ENCODE measurements at places on chromosomes 5 and 9. TPM values are rescaled to one million over a fixed set of nuclear protein-coding genes. Genes with fewer than 3 reads are reported as not detected.

GRCh38 chr5:170235876-170236864 is 3.4 kb downstream of the C5orf58 start:
- no peak for DNase-seq

The KCNV2 gene
- not detected for total RNA-seq

- no peak for DNase-seq
Measured at GRCh38 chr5:148414833-148415232, 31.1 kb downstream of the FBXO38 start.

The ALDH1A1 gene
- 4.4 TPM for total RNA-seq

The PDCD1LG2 gene
- 1.9 TPM for total RNA-seq

DNA sequence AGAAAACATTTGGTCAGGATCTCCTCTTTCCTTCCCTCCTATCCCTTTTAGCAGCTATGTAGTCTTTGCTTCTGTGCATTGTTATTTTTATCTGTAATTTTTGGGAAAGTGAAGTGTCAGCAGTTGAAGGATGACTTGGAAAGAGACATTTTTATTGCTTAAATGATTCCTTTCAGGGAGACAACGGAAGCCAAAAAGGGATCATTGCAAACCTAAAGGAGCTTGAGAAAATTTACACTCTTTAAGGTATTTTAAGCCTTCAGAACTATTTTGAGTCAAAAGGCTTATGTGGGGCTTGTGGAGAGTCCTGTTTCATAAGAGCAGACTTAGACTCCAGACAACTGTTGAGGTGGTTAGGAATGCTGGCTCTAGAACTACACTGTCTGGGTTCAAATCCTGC is 281.6 kb downstream of the KIF4B start:
- no peak for DNase-seq

The RNF208 gene
- 0.31 TPM for total RNA-seq

The GARIN3 gene
- total RNA-seq: not detected

The PCDHB14 gene
- 6.2 TPM for total RNA-seq

The ZFP2 gene
- not detected for total RNA-seq

DNA sequence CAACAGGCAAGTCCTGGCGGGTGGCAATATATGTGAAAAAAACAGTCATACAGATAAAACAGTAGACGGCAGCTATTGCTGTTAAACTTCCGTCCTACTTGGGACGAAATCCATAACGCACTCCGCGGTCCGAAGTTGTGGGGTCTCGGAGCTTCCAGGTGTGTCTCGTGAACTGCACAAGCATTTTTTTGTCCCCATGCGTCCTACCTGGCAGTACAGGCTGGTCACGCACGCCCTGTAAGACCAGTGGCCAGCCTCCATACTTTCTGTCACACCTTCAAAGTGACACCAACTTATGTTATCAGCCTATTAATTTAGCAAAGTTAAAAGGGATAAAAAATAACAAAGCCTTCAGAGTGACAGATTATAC is 51.3 kb downstream of the TGFBI start:
- no peak for DNase-seq

The SLC1A1 gene
- 2.5 TPM for total RNA-seq

GRCh38 chr5:116013207-116013785 is 19.0 kb upstream of the ARL14EPL start:
- no peak for DNase-seq

DNA sequence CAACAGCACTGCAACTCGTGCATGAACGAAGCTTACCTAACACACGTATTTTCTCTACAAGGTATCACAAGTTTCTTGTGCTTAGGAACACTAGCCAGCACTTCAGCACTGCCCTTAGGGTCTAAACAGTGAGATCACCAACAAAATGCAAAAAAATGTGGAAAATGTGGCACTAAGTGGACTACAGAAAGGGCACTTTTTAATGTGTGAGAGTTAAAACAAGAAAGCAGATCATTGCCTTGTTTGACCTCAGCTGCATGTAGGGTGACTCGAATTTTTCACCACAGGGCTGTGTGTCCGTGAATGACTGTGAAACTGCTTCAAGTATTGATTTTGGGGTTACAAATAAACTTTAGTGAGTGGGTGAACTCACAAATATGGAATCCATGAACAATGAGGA is 90.5 kb downstream of the MARCHF3 start:
- DNase-seq: no peak

DNA sequence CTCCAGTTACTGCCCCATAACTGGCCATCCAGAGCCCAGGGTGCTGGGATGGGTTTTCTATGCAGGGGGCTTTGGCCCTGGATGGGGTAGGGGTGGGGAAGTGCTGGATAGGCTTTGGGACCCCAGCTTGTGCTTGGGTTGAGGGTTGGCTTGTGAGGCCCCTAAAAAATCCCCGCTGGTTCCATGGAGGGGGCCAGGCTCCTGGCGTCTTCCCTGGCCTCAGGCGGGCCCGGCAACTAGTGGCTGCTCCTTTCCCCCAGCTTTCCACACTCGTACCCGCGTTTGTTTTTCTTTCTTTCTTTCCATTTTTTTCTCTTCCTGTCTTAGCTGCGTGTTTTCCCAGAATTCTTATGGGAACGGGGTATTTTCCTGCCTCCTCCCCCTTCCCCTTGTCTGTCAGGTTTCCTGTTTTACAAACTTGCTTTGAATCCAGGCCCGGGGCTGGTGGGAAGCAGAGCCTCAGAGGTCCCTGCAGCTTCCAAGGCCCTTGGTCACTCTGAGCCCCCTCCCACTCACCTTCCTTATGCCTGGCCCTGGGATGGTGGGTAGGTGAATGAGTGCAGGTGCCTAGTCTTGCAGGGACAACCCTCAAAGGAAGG is 40.2 kb downstream of the RGS3 start:
- no peak for DNase-seq

- peak; percentile 55 for DNase-seq
Measured at GRCh38 chr9:134858051-134858841, 22.4 kb upstream of the FCN2 start.

- DNase-seq: no peak
Measured at GRCh38 chr5:153981905-153982605, 56.7 kb downstream of the FAM114A2 start.

GRCh38 chr9:115615000-115615401 is 497.0 kb upstream of the TNC start:
- no peak for DNase-seq

DNA sequence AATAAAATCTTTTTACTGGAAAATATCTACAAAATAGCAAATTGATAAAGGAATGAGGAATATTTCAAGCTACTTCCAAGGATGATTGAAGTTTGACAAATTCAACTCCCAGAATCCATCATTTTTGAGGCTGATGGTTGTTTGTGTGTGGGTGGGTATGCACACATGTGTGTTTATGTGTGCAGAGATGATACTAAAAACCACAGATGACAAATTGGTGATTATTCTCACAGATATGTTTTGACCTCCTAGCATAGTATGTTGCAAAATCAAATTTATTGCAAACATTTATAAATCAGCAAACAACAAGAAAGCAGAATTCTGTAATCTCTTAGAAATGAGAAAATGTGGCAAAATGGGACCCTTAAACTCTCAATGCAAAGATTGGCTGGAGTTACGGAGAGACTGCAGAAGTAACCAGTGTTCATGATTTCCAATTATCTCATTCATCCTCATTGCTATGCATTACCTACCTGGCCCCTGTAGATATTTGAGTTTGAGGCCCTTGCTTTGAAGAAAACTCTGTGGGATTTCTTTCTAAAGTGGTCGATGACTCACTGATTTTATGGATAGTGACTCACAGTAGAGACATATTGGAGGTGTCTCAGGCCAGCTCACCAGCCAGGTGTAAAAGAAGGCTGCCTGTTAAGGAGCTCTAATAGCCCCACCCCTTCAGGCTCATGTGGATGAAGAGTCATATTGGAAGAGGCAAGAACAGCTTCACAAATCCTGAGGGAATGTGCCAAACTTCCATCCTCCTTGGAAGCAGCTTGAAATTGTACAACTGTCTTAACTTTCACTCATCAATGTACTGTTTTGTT is 44.6 kb upstream of the TMC1 start:
- peak; percentile 77 for DNase-seq

DNA sequence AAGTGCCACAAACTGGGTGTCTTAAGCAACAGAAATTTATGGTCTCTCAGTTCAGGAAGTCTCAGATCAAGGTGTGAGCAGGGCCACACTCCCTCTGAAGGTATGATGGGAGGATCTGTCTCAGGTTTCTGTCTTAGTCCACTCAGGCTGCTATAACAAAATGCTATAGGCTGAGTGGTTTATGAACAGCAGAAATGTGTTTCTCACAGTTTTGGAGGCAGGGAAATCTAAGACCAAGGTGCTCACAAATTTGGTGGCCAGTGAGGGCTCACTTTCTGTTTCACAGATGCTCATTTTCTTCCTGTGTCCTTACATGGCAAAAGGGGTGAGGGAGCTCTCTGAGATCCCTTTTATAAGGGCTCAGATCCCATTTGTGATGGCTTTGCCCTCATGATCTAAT is 281.4 kb downstream of the CWC27 start:
- DNase-seq: no peak

The MARVELD2 gene
- total RNA-seq: 0.08 TPM

GRCh38 chr5:74491586-74491985 is 148.9 kb downstream of the ENC1 start:
- DNase-seq: no peak

- DNase-seq: no peak
Measured at GRCh38 chr5:149408252-149409099, 29.4 kb upstream of the IL17B start.

- DNase-seq: no peak
Measured at GRCh38 chr9:98491231-98491651, 217.5 kb downstream of the GABBR2 start.

DNA sequence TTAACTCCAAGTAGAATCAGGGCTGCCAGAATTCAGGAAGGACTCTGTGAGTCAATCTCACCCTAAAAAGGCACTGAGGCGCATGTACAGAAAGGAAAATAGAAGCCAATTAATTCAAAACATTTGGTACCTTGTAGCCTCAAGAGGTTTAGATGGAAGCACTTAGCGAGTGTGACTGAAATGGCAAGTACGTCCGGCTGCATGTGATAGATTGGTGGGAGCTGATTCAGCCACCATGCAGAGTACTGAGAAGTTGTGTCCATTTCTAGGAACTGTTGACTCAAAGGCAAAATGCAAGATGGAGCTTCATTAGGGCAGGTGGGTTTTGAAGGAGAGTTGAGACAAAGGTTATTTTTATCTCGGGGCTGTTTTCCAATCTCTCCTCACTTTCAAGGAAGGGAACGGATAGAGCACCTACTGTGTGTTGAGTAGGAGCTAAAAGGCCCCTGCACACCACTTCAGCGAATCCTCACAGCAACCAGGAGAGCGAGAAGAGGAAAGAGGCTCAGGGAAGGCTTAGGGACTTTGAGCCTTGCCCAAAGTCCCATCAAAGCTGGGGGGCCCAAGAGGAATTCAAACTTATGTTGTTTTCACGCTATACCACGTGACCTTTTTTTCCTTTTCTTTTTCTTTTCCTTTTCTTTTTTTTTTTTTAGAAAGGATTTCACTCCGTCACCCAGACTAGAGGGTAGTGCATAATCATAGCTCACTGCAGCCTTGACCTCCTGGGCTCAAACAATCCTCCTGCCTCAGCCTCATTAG is 34.6 kb upstream of the CPEB4 start:
- no peak for DNase-seq

DNA sequence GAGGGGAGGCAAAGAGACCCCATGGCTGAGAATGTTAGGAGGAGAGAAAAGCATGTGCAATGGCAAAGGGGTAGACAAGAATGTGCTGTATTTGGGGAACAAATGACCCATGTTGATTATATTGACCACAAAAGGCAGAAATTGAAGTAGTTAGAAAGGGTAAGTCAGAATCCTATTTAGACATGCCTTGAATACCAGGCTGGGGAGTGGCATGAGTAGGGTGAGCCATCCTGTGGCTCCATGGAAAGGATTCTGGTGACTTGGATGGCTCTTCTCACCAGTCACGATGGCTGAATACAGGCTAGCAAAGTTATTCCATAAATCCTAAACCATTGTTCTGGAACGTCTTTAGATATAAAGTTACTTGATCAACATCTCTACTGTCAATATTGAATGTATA is 73.4 kb upstream of the MEF2C start:
- no peak for DNase-seq

DNA sequence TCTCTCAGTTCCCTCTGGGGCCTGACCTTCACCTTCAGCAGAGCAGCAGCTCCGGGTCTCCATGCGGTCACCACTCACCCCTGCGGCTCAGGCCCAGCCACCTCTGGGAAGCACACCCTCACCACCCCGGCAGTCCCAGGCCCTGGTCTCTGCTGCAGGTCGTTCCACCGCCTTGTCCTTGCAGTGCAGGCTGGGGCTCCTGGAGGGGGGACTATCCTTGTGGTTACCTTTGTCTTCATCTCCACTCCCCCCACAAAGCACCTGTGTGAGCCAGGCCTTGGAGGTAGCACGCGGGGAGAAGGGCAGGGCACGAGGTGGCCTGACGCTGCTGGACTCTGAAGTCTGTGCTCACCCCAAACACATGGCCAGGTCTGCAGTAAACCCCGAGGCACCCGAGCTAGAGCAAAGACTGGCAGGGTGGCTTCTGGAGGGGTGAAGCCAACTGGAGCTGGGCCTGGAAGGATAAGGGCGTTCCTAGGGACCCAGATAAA is 33.2 kb upstream of the RXRA start:
- DNase-seq: no peak

DNA sequence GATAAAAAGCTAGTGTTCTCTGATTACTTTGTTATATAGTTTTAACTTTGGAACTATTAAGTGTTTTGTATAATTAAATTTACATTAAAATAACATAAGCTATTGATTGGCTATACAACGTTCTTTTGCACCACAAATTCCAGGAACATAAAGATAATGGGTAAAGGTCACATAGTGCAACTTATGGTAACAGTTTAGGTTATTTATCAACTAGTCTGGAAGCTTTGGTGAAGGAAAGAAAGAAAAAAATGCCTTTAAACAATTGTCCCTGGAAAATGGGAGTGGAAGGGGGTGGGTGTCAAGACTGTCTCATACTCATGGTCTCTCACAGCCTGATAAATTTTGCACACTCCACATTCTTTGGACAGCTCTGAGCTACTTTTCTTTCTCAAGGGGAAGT is 17.1 kb upstream of the SPARC start:
- DNase-seq: no peak

- no peak for DNase-seq
Measured at GRCh38 chr9:103362986-103363385, 367.9 kb downstream of the CYLC2 start.

The PCDHGA7 gene
- total RNA-seq: 0.29 TPM

DNA sequence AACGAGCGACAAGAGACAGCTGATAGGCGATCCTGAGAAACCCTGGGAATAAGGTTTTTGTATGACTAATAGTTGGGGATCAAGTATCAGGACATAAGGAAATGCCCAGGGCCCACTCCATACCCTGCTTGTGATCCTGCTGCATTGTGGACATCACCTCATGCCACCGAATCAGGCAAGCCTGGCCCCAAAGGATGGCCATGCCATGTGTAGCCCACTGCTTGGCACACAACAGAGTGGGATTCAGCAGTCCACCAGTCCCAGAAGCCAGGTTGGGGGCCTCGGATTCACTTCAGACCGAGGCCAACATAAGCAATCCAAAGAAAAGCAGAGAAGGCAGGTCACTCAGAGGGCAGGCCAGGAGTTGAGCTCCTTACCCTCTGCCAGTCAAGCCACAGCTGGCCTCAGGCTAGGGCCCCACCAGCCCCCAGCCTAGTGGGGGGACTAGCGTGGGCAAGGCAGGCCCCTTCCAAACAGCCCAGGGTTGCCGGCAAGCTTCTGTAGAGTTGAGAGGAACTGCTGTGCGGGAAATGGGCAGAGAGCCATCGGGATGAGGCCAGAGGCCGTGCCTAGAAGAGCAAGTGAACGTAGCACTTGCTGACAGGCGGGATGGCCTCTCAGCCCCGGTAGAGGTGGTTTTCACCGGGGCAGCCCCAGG is 5.0 kb downstream of the NOP16 start:
- no peak for DNase-seq

GRCh38 chr9:30524311-30524710 is 1860.1 kb upstream of the ACO1 start:
- no peak for DNase-seq

Measured in H4 (cell line).